ENCODE measurements at places on chromosomes 3 and 15.

DNA sequence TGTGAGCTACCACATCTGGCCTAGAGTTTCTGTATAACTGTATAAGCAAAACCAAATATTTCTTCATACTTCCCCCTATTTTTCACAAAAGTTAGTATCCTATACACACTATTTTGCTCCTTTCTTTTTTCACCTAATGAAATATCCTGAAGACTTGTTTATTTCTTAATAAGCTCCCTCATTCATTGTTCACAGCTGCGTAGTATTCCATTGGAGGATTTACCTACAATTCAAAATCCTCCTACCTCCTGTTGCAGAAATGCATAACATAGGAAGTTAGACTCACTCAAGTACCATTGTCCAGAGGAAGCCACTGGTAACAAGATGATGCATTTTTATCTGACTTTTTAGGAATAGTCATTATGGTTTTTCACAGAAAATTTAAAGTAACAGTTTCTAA lies 29.6 kb upstream of the TBC1D21 start:
- no peak for ATAC-seq

DNA sequence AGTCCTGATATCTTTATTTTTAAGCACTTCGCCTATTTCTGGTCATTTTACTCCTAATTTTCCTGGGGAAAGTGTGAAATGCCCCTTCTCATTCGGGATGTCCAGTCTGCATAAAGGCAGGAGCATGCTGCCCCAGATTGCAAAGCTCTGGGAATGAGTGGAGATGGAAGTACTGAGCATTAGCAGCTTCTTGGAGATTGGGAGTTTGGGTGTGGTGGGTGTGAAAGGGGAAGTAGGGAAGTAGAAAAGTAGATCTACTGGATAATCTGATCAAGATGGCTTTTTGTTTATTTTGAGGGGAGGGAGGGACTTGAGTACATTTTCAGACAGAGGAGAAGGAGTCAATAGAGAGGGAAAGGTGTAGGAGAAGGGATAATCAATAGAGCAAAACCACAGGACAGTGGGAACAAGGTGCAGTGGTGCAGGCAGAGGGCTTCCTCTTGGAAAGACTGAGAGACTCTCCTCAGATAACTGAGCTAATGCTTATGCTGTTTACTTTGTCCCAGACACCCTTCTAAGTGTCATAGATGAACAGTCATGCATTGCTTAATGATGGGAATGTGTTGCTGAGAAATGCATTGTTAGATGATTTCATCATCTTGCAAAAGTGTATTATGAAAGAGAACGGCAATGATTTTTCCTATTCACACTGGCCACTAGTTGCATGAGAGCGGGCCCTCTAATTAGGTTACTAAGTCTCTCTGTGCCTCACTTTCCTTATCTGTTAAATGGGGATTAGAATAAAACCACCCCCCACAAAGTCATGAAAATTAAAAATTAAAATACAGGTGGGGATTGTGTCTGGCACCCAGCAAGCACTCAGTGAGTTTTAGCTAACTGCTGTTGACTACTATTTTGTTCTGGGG lies 45.5 kb downstream of the PHLDB2 start:
- no peak for ATAC-seq

GRCh38 chr15:40002295-40002694 lies 36.7 kb downstream of the SRP14 start:
- no peak for ATAC-seq

DNA sequence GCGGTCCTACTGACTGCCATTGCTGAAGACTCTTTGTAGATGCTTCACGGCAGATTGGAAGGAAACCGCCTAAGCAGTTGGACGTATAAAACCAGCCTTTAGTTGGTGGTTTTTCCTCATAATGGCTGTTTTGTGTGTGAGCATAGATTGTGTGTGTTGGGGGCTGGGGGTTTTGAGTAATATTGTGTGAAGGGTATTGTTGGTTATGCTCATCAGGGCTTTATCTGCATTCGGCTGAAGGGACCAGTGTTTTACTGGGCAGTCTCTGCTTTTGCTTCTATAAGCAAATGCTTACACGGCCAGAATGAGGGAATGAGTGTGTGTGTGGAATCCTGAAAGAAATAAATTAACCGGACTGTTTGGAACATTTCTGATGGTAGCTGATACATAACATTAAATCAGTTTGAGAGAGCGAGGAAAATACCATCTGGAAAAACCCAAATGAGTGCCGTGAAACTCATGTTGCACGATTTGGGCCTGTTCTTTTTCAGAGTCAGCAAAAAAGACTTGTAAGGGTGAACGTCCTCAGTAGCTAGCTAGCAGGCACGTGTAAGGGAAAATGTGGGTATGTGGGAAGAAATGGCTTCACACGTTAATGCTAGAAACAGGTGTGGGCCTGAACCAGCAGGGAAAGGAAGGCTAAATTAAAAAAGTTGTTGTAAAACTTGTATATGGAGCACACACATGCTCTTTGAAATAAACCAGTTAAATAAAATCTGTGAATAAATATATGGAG lies 1.9 kb downstream of the MITF start:
- ATAC-seq: no peak

- no peak for ATAC-seq
Measured at GRCh38 chr3:153176197-153176596, 14.2 kb downstream of the RAP2B start.

DNA sequence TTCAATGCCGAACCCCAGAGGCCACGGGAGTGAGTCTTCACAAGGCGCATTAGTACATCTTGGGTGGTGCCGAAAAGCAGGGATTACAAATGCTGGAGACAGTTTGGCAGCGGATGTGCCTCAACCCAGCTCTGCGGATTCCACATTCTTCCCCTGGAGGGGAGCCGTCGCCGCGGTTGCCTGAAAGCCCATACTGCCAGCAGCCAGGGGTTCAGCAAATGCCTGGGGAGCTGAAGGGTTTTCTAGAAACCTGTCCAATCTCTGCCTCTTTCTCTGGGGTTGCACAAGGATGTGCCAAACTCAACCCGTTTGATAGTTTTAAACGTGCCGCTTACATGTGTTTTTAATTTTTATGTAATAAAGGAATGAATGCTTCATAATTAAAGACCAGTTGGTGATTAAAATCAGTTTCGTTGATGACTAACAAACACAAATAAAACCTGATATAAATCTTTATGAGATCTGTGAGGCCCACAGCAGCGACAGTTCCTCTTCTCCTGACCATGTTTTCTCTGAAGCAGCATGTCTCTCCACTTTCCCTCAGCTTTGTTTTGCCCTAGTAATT lies 74.6 kb upstream of the LEKR1 start:
- ATAC-seq: no peak

DNA sequence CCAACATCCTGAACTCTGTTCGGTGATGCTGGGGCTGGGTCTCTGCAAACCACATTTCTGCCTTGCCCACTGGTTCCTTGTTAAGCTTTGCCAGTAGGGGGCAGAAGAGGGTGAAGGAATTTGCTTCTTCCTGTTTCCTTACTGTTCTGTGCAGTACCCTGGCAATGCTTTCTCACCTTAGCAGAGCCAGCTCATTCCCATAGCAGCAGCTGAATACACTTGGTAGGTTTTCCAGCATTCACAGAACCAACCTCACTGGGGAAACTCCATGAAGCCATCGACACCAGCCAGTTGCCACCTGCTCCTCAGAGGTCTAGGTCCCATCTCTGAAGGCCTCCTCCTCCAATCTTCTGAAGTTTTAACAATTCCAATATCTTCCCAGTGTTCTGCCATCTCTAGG lies 308.4 kb downstream of the PDCD6IP start:
- ATAC-seq: no peak

- no peak for ATAC-seq
Measured at GRCh38 chr3:45524565-45524964, 70.0 kb upstream of the LIMD1 start.

GRCh38 chr15:48559285-48559684 lies 86.2 kb downstream of the FBN1 start:
- ATAC-seq: no peak

DNA sequence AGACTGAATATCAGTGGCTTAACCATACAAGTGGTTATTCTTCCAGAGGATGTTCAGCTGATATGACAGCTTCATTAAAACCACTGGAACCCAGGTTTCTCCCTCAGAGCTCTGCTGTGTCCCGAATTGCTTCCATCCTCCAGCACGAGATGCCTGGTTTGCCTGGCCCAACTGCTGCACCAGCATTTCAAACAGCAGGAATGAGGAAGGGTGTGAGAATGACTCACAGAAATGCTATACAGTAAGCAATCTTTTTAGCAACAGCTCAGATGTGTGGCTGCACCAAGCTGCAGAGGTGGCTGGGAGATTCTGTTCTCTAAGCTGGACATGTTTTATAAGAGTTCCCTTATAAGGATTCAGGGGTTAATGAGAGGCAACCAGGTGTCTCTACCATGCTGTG lies 271.0 kb downstream of the GABRG3 start:
- ATAC-seq: no peak

DNA sequence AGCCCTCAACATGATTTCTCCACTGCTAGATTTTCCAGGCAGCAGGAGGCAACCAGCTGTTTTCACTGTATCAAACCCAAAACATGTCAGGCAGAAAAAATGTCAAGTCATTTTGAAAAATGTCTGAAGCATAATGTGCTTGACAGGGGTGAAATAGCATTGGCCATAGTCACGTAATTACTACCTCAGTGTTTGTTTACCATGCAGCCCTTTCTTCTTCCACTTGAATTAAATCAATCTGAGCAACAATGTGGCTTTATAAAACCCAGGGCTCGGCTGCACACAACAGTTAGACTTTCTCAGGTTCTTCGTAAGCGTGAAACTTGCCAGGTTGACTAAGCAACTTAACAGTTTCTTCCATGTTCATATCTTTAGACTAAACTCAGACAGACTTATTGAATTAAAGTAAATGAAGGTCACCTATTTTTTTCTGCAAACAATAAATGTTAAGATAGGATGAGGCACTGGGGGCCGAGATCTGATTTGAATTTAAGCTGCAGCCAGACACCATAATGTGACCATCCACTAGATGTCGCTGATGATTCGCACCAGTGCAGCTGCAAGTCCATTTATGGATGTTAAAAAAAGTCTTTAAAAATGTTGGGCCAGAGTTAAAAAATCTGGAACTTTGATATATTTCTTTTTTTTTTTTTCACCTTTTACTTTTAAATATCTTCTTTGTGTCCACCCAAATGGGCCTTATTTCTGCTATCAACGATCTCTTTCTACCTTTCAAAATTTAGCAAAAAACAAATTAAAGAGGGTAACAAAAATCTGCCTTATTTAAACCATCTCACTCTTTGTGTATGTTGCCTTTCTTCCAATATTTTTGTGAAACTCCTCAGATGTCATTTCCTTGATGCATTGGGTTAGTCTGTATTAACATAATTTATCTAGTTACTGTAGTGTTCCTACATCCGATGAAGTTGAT lies 305.9 kb downstream of the CACNA2D3 start:
- no peak for ATAC-seq

DNA sequence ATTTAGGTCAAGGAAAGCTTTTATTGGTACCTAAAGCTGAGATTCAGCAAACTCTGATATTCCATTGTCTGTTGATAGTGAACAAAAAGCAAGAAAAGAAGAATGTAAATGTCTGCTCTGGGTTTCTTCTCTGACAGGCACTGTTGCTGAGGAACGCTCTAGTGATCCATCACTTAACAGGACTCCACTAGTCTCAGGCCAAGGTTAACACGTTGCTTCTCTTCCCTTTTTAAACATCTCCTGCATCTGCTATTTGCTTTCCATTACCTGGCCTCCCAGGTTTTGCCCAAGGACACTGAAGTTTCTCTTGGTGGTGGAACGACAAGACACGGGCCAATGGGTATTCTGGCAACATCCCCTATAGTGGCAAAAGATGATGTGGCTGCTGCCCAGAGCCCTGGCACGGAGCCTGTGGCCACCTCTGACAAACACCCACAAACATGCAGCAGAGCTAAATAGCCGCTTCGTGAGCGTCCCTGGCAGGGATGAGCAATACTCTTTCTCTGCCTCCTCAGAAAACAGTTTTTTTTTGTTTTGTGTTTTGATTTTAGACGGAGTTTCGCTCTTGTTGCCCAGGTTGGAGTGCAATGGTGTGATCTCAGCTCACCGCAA lies 97.8 kb upstream of the AKAP13 start:
- ATAC-seq: no peak

DNA sequence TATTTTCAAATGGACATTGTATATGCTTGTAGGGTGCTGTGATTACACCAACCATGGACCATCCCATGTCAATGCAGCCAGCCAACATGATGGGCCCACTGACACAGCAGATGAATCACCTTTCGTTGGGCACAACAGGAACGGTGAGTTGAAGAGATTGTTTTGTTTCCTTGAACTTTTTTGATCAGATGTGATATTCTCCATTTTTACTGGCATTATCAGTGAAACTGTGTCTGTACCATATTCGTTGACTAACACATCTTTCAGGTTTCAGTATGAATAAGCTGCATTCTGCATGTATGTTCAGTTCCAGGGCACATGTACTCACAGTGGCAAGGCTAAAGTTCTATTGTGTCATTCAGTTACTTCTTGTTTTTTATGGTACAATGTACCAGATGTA lies 655.2 kb downstream of the RBMS3 start:
- no peak for ATAC-seq

- ATAC-seq: no peak
Measured at GRCh38 chr3:103653996-103654395, 1219.2 kb downstream of the ZPLD1 start.

- no peak for ATAC-seq
Measured at GRCh38 chr3:140523600-140523999, 154.3 kb upstream of the TRIM42 start.

GRCh38 chr3:146967783-146968182 lies 362.6 kb upstream of the PLSCR5 start:
- no peak for ATAC-seq

- ATAC-seq: no peak
Measured at GRCh38 chr15:61910839-61911369, 149.3 kb downstream of the VPS13C start.

DNA sequence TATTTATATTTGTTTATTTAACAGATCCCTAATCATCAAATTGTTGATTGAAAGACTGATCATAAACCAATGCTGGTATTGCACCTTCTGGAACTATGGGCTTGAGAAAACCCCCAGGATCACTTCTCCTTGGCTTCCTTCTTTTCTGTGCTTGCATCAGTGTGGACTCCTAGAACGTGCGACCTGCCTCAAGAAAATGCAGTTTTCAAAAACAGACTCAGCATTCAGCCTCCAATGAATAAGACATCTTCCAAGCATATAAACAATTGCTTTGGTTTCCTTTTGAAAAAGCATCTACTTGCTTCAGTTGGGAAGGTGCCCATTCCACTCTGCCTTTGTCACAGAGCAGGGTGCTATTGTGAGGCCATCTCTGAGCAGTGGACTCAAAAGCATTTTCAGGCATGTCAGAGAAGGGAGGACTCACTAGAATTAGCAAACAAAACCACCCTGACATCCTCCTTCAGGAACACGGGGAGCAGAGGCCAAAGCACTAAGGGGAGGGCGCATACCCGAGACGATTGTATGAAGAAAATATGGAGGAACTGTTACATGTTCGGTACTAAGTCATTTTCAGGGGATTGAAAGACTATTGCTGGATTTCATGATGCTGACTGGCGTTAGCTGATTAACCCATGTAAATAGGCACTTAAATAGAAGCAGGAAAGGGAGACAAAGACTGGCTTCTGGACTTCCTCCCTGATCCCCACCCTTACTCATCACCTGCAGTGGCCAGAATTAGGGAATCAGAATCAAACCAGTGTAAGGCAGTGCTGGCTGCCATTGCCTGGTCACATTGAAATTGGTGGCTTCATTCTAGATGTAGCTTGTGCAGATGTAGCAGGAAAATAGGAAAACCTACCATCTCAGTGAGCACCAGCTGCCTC lies 14.7 kb downstream of the THBS1 start:
- ATAC-seq: no peak

GRCh38 chr15:98391568-98391967 lies 256.8 kb upstream of the IGF1R start:
- no peak for ATAC-seq
